ENCODE measurements at places on chromosomes 2 and 18.

DNA sequence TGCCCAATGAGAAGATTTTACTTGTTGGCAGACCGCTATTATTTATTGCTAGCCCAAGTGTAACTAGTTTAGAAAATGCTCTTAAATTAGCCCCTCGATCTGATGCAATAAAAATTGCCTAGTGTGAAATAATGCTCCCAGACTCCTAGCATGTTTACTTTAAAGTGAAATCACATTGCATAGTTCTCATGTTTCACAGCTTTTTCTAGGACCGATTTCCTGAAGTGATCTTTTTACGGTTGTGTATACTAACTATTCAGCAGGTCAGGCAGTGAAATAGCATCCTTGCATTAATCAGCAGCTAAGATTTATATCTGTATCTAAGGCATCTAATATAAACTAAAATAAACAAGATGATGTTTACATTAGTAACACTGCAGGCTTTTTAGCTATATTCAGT is 52.4 kb downstream of the PMS1 start:
- DNase-seq: no peak

DNA sequence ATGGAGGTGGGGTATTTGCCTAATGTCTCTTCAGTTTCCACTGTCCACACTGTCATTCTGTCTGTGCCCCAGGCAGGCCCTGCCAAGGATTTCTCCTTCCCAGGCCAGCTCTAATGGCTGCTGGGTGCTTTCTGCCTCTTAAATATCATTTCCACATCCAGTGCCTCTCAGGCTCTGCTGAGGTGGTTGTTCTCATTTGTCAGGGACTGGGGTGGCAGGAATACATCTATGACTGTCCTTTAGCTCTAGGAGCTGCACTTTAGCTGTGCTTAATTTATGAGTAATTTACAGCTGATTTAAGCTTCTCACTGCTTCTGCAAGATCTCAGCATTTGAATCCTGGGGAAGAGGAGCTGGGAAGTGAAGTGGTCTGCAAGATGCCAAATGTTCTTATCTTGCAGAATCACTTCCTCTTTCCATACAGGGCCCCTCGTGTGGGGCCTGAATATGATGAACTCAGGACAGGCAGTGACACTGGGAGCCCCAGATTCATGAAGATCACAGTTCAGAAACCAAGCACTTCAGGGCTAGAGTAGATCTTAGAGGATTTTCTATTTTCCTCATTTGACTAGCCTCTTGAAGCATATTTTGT is 150.2 kb downstream of the FSHR start:
- no peak for DNase-seq

DNA sequence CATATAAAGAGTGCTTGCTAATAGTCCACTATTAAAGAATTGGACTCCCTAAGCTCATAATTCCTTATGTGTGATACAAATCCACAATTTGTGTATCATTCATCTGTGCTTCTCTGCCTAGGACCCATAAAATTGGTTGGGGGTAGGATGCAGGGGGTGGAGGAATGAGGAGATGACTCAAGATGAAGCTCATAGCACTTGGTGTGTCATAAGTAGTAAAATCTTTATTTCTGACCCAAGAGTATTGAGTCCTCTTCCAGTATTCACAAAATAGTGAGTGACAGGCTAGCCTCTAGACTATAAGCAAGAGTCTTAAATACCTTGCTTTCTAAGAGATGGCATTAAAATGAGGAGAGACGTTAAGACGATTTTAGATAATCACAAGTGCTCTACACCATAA is 390.9 kb upstream of the CDH19 start:
- no peak for DNase-seq

- DNase-seq: no peak
Measured at GRCh38 chr2:238908960-238909951, 61.4 kb downstream of the TWIST2 start.

DNA sequence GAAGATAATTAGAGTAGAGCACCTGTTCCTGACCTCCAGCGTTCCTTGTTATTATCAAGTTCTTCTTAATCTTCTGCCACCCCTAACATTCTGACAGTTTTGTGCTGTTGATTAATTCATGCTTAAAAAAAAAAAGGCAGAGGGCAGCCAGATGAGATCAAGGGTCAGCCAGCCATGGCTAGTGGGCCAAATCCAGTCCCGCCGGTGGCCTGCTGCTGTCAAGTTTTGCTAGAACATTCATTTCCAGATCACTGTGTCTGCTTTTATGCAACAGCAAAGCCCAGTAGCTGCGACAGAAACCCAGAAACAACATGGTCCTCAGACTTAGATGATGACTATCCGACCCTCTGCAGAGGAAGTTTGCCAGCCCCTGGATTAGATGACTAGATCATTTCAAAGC is 101.6 kb downstream of the RNF144A start:
- no peak for DNase-seq

GRCh38 chr2:10575609-10576280 is 114.0 kb downstream of the NOL10 start:
- no peak for DNase-seq

GRCh38 chr18:67179726-67180125 is 336.8 kb downstream of the DSEL start:
- DNase-seq: no peak

DNA sequence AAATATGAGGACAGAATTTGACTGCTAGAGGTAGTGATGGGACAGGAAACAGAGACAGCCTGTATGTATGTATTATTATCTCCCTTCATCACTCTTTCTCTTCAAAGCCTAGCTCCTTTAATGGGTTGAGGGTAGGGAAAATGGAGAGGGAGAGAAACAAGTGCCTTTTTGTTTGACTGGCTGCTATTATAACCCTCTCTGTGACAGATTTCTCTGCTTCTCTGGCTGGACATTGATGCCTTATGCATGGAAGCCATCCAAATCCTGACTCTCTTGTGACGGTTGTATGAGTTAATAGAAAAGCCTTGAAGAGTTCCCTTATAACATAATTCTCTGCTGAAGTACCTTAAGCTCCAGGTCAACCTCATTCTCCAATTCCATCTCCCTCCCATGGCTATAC is 118.5 kb upstream of the COL5A2 start:
- no peak for DNase-seq

Measured in K562 (cell line).